Upper lobe of left lung (tissue), 6 donors: ENCODE measurements at places on chromosomes 3 and 15. TPM values are rescaled to one million over a fixed set of nuclear protein-coding genes. Genes with fewer than 3 reads are reported as not detected.

DNA sequence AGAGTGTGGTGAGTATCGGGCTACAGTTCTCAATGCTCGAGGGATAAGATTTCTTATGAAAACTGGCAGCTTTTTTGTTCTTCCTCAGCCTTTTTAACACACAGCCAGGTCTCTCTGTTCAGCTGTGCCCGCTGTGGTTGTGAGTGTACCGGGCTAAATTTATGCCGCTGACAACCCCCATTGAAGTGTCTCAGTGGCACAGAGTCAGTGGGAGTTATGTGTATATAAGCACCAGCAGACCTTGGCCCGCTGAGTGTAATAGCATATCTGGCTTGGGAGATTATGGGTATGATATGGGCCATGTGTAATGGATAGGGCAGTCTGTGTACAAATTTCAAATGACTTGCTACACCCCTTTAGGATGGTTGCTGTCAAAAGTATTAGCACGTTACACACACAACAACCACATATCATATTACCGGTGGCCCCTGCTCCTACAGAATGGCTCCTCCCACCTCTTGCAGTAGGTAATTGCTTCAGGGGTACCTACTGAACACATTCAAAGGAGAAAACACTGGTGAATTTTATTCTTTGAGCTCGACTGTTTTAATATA lies 26.9 kb upstream of the NR2F2 start:
- H3K4me3 ChIP-seq, result no peak overlapping the region
- no peak overlapping the region for H3K27ac ChIP-seq
- no peaks in the 10 kb centered on the region for H3K36me3 ChIP-seq
- H3K27me3 ChIP-seq, result no peaks in the 10 kb centered on the region
- no peak for DNase-seq

GRCh38 chr3:171282041-171282440 lies 178.2 kb downstream of the TNIK start:
- H3K4me3 ChIP-seq, result no peak overlapping the region
- no peaks in the 10 kb centered on the region for H3K4me1 ChIP-seq
- no peaks in the 10 kb centered on the region for H3K27me3 ChIP-seq
- no peaks in the 10 kb centered on the region for H3K36me3 ChIP-seq

DNA sequence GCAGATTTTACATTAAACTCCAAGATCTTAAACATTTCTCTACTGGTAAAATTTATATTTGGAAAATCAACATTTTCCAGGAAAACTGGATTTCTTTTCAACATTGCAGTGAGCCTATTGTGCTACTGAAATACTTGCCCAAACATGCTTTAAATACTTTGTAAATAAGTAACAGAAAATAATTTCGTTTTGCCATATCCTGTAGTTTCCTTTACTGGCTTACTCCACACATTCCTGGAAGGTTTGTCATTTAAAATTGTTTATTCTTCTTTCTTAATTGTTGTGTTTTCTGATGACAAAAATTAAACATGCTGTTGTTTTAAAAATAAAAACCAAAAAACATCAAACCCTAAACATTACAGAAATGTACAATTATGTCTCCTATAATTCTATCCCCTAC lies 22.0 kb downstream of the ACAD11 start:
- DNase-seq, result no peak
- no peaks in the 10 kb centered on the region for H3K36me3 ChIP-seq
- no peaks in the 10 kb centered on the region for H3K27me3 ChIP-seq
- H3K4me1 ChIP-seq, result no peaks in the 10 kb centered on the region
- H3K27ac ChIP-seq, result no peak overlapping the region

DNA sequence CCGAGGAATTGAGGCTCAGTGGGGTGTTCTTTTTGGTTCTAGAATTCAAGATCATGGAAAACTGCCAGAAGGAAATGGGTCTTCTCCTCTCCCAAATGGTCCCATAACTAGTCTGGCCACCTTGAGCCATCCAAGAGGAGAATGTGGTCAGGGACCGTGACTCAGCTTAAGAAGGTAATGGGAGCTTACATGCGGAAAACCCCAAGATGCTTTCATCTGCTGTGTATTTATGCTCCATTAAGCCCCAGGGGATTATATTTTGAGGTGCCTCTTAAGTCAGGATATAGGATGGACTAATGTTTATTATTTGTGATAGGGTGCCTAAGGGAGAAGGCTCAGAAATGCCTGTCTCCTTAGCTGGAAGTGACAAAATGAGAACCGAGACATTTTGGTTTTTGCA lies 39.2 kb upstream of the DLG1 start:
- no peak overlapping the region for H3K27ac ChIP-seq
- H3K4me3 ChIP-seq, result no peak overlapping the region
- no peaks in the 10 kb centered on the region for H3K36me3 ChIP-seq
- H3K27me3 ChIP-seq, result no peaks in the 10 kb centered on the region
- peaks cover 4% of the 10 kb centered on the region for H3K4me1 ChIP-seq
- no peak for DNase-seq

DNA sequence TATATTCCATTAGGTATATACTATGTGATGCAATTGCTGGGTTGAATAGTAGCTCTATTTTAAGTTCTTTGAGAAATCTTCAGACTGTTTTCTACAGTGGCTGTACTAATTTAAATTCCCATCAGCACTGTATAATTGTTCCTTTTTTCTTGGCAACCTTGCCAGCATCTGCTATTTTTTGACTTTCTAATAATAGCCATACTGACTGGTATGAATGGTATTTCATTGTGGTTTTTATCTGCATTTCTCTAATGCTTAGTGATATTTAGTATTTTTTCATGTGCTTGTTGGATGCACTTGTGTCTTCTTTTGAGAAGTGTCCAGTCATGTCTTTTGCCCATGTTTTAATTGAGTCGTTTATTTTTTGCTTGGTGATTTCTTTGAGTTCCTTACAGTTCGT lies 145.1 kb upstream of the PLSCR5 start:
- H3K4me1 ChIP-seq, result no peaks in the 10 kb centered on the region
- H3K4me3 ChIP-seq, result no peak overlapping the region
- DNase-seq, result no peak
- no peaks in the 10 kb centered on the region for H3K27me3 ChIP-seq
- no peak overlapping the region for H3K27ac ChIP-seq
- no peaks in the 10 kb centered on the region for H3K36me3 ChIP-seq

HESX1 gene
- total RNA-seq, result 2.1 TPM

GRCh38 chr3:172210355-172210754 lies 171.0 kb downstream of the FNDC3B start:
- peaks cover 37% of the 10 kb centered on the region for H3K4me1 ChIP-seq
- no peak overlapping the region for H3K27ac ChIP-seq
- H3K4me3 ChIP-seq, result no peak overlapping the region
- no peaks in the 10 kb centered on the region for H3K27me3 ChIP-seq

DNA sequence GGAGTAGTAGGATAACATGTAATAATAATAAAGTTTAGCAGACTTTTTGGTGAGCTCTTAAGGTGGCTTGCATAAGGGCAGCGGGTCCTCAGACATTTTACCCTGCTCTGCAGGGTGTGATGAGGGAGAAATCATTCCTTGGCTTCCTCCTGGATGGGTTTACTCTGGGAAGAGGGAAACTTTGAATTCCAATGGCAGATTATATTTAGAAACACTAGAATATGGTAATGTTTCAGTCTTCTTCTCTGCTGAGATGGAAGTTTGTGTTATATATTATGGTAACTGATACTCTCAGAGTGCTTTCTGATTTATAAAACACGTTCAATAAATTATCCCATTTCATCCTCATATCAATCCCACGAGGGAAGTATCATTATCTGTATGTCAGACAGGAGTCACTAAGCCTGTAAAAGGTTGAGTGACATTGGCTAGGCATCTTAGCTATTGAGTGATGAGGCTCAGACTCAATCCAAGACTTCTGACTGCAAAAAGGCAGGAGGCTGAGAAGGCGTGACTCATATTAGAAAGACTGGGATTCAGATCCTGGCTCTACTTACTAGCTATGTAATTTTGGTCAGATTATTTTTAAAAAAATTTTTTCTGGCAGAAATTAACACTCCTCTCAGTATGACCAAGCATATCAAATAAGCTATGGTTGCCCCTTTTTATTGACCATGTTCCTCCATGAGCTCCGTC lies 19.3 kb downstream of the PDIA5 start:
- no peak overlapping the region for H3K4me3 ChIP-seq
- H3K27me3 ChIP-seq, result no peaks in the 10 kb centered on the region
- H3K4me1 ChIP-seq, result peaks cover 51% of the 10 kb centered on the region
- DNase-seq, result no peak

GRCh38 chr3:143302638-143303171 lies 183.1 kb downstream of the CHST2 start:
- H3K36me3 ChIP-seq, result no peaks in the 10 kb centered on the region
- H3K27ac ChIP-seq, result peak overlapping the region; percentile 32
- peaks cover 5% of the 10 kb centered on the region for H3K4me1 ChIP-seq
